Motor neuron (in vitro differentiated cells): ENCODE measurements at places on chromosomes 3 and 15.

DNA sequence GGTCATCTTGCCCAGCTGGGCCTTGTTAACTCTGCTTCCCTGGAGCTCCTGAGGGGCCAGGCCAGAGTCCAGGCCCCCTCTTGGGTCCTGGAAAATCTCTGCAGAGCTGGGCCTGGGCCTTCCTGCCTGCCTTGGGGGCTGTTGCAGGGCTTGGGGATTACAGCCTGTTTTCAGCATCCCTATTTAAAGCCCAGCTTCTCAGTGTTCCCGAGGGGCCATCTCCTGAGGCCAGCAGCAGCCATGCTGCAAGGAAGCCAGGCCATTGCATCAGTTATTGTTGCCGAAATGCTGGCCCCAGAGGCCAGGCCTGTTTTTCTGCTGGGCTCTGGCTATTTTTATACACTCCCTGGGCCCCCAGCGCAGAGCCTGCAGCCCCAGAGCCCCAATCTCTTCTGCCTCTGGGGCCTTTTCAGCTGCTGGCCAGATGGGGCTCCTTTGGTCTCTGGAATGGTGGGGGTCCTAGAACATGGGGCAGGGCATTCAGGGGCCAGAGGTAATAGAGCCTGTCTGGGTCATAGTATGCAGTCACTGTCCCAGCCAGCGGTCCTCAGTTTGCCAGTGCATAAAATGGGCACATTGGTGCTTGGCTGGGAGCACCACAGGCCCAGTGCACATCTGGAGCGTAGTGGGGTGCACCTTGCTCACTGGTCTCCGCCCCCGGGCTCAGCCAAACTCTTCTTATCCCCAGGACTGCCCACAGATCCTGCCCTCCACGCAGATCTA is 28.5 kb downstream of the PLXNA1 start:
- no peak for ATAC-seq

- peak; percentile 69 for ATAC-seq
Measured at GRCh38 chr3:54427941-54428871, 305.9 kb downstream of the CACNA2D3 start.

DNA sequence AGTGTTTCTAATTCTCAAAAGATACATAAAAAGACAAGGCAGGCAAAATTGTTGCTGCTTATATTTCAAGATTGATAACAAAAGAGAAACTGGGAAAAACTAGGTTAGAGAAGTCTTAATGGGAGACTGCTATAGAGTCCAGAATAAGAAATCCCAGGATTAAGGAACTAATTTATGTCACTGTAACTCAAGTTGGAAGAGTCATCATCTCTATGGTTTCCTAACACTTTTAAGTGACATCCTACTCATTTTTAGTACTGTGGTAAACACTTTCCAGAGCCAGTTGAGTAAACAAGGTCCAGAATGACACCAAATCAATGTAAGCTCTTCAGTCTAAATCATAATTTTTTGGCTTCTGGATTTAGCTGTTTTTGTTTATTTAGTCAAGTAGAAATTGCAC is 8.0 kb downstream of the CLDN16 start:
- ATAC-seq = no peak

DNA sequence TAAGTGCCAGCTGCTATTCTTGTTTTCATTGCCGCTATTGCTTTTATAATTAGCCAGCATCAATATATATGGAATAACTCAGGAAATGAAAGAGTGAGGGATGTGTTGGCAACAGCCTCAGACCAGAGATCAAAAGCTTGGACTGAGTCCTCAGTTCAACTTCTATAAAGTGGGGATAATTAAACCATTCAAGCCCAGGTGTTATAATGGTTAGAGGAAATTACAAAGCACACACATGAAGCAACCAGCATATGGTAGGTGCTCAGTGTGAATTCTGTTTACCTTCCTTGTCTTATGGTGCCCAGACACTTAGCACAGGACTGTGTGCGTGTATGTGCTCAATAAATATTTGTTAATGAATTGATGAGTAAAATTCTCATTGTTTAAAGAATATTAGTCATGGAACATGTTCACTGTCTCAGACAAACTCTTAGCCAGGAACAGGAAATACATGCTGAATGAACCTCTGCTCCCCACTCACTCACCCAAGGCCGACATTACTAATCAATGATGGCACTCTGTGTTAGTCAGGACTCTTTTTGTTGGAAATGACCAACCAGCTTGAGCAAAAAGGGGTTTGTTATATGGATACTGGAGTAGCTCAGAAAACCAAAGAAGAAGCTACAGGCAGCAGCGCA is 16.7 kb upstream of the CCDC174 start:
- no peak for ATAC-seq

GRCh38 chr3:15215996-15216395 is 9.9 kb downstream of the CAPN7 start:
- no peak for ATAC-seq

DNA sequence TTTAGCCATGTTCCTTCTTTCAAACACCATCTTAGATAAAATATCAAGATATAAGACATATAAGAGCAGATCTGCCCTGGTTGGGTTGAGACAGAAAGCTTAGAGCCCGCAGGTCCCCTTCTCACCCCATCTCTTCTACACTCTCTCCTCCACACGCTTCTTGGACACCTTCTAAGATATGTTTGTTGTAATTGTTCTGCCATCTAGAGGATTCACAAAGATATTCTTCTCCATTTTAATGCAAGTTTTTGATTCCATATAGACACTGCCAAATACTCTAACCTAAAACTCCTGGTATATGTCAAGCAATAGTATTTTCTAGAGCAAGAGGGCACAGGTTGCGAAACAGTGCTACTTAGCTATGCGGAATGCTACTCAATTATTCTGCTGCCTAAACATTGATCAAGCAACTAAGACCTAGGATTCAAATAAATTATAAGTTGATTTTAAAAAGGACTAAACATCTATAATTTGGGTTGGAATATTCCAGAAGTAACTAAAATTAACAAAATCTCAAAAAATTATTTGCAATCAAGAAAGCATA is 6.8 kb downstream of the CHRM5 start:
- no peak for ATAC-seq

DNA sequence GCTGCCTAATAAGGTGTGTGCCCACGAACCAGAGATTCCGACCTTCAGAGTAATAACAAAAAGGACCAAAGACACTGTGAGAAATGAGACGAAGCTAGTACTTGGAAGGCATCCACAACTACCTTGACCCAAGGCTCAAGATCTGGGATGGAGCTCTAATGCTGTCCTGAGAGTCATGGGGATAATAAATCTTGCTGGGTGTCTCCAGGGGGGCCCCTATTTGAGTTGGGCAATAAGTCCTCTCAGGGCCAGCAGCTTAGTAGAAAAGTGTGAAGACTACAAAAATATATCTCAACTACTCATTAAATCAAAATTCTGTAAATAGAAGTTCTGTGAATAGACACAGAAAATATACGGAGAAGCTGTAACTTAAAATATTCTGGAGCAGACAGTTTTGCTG is 2.9 kb upstream of the NDN start:
- ATAC-seq = peak; percentile 25

GRCh38 chr3:42153039-42153438 is 61.9 kb downstream of the TRAK1 start:
- ATAC-seq = no peak

DNA sequence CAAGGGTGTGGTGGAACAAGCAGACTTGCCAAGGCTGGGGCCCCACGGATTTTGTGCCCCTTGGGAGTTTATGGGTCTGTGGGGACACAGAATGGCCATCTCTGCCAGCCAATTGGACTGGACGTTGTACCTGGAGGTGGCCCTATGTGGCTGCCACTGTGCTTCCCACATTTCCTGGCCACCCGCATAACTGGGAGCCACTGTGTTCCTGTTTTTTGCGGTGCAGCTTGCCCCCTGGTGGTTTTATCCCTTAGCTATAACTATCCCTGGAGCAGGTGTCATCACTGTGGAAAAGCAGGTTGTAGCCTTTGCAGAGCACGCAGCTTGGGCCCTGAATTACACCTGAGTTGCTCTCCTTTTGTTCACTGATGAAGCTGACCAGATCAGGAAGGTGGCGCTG is 306.3 kb downstream of the ZPLD1 start:
- peak; percentile 43 for ATAC-seq

- ATAC-seq = peak; percentile 34
Measured at GRCh38 chr15:37100109-37100965, at the start of gene MEIS2. TSS of gene MEIS2 (minus strand) at chr15:37100549. CDS start at chr15:37099466, 1,083 bp downstream.

DNA sequence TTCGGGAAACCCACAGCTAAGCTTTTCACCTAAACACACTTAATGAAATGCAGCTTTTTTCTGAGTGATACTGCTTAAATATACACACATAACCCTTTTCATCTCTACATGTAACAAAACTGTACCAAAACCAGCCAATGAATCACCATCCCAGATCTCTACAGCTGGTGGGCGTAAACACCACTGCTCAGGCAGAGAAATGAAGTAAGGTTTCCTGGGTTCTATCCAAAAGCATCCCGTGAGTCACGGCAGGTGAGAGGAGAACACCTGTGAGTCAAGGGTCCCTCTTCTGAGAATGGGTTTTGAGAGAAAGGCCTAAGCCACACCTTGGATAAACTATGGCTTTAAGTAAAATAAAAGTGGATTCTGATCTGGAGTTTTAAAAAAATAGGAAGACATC is 2.6 kb downstream of the CLDN1 start:
- no peak for ATAC-seq

DNA sequence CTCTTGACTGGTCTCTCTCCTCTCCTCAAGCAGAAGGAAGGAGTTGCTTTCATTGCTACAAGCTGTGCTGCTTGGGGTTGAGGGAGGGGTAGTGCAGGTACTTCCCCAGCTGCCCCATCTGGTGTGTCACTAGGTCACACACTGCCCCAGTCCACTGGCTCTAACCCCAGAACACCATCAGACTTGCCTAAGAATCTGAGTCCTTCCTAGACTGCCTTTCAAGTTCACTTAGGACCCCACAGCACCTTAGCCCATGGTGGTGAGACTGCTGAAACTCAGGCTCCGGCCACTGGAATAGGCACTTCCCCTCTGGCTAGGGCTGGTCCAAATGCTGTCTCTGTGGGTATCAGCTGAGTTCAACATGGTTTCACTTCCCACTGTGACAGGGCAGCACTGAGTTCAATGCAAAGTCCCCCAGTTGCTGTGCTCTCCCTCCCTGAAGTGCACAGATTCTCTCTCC is 279.7 kb upstream of the GOLGA6L4 start:
- ATAC-seq = no peak

GRCh38 chr15:89728254-89728653 is 22.8 kb downstream of the MESP1 start:
- ATAC-seq = no peak

- ATAC-seq = peak; percentile 46
Measured at GRCh38 chr3:96970211-96970610, 155.8 kb downstream of the EPHA6 start.

DNA sequence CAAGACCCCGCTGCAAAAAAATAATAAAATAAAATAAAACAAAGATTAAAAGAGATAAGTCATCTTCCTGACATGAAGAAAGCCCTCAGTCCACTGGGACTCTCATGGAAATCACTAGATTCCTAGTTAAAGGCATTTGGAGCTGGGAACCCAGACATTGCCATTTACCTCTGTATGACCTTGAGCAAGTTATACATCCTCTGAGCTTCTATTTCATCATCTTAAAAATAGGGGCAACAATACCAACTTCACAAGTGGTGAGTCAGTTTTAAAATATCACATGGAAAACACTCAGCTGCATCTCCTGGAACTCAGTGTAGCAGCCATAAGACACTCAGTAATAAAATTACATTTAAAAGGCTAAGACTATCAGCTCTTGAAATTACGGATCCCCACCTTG is 334.8 kb downstream of the ERC2 start:
- ATAC-seq = no peak

DNA sequence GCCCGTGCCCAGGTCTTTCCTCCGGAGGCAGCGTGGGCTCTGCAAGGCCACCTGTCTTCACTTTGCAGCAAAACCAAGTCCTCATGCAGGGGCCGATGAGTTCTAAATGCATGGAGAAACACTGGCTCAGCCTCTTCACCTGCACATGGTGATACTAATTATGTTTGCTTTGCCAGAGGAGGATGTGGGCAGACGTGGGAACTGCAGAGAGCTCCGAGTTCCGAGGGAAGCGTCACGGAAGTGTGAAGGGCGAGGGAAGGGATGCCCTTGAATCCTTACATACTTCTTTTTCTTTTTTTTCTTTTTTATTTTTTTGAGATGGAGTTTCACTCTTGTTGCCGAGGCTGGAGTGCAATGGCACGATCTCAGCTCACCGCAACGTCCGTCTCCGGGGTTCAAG is 74.8 kb downstream of the GABRG3 start:
- ATAC-seq = no peak

DNA sequence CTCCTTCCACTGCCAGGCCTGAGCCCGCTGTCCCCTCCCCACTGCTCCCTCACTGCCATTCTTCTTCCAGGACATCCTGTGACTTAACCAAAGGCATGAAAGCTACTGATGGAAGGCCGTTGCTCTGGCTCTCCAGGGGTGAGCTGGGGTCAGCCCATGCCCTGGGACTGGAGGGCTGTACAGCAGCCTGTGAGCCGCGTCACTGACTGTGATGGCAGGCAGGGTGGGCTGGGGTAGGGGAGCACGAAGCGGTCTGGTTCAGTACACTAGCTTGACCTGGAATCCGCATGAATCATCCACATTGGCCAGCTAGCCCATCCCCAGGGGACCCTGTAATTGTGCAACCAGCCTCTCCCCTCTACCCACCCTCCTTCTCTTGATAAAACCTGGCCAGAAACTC is 30.8 kb downstream of the CORO2B start:
- peak; percentile 86 for ATAC-seq

DNA sequence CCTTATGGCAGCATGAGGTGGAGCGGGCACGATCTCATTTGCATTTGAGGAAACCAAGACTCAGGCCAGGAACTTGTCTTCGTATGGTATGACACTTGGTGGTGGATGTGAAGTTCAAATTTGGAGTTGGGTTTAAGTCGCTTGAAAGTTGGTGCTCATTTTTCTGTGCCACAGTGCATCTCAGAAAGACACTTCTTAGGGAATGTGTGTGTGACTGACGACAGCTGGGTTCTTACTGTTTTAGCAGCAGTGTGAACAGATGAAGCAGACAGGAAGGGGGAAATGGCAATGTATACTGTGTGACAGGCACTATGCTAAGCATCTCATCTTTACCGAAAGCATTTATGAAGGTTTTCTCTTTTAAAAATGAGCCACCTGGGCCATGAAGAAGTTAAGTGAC is 75.4 kb downstream of the SEC22A start:
- no peak for ATAC-seq

- ATAC-seq = no peak
Measured at GRCh38 chr3:129865806-129866205, 27.7 kb downstream of the TMCC1 start.

DNA sequence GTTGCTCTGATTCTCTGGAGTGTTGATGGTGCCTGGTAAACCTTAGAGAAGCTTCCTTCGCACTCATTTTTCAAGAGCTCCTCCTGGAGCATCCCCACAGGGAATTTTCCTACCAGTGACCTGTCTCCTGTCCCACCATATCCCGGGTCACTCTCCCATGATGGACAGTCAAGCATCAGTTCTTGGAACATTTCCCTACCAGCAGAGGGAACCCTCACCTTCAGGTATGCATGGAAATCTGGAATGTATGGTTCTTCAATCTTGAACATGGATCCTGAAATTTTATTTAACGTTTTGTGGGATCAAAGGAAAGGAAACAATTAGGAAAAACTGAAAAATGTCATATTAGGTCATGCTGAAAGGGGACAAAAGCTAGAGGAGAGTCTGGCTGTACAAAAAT is 153.8 kb downstream of the SPATA16 start:
- ATAC-seq = no peak

- ATAC-seq = no peak
Measured at GRCh38 chr3:113910966-113911365, 36.8 kb upstream of the ZDHHC23 start.
